ENCODE measurements at places on chromosomes 3 and 15.

GRCh38 chr15:97691799-97692198 lies 268.7 kb upstream of the ARRDC4 start:
- DNase-seq, result no peak

GRCh38 chr15:90174140-90174875 lies 26.8 kb upstream of the SEMA4B start:
- no peak for DNase-seq

DNA sequence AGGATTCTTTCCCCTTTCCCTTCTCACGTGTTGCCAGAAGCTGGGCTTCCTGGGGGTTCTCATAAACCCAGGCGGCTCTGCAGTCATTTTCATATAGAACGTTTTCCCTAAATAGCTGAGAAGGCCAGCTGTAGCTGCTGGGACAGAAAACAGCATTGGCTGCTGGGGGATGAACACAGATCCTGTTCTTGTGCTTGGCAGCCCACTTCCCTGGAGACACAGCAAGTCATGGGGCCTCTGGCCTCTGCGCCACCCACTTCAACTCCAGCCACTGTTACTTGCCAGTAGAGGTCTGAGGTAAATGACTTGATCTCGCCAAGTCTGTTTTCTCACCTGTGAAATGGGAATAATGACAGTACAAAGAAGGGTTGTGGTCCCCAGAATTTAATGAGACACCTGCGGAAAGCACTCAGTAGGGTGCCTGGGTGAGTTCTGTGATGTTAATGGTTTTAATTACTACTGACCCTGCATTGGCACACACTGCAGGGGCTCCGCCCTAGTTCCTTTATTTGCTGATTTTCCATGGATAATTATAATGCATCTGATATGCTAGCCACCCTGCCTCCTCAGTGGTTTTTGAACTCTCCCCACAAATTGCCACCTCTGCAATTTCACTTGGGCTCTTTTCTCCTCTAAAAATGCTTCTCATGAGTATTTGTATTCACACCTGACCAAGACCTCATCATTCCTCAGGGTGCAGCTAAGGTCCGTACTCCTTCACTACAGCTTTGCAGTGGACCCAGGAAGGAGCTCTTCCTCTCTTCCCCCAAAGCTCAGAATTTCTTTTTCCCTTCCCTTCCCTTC lies 274.7 kb downstream of the RPLP1 start:
- DNase-seq, result no peak

- DNase-seq, result no peak
These were observed 28.5 kb downstream of the EFCAB12 start for GRCh38 chr3:129399895-129400357.

- DNase-seq, result no peak
These were observed 35.8 kb downstream of the MYH15 start for GRCh38 chr3:108474581-108474980.

DNA sequence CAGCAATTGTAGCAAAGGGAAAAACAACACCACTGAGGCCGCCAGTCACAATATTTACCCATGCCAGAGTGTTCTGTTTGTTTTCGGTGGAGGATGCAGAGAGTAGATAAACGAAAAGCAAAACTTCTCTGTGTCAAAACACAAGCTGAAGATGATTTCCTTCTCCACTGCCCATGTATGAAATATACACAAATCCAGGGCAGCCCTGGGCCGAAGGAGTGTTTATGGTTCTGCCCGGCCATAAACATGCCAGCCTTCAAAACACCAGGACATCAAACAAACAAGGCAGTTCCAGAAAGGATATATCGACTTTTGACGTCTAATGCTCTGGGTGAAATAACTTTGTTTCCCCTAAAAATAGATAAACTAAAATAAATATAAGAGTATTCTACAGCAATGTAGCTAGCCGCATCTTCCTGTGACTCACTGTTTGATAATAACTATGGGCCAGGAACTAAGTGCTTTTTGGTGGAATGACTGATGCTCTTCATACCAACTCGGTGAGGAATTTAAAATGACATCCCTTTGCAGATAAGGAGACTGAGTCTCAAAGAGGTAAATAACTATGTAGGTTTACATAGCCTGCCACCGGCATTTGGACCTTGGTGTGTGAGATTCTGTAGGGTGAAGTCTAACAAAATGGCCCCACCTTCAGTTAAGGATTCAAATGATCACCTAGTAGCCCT lies 82.8 kb downstream of the MAGI1 start:
- no peak for DNase-seq

DNA sequence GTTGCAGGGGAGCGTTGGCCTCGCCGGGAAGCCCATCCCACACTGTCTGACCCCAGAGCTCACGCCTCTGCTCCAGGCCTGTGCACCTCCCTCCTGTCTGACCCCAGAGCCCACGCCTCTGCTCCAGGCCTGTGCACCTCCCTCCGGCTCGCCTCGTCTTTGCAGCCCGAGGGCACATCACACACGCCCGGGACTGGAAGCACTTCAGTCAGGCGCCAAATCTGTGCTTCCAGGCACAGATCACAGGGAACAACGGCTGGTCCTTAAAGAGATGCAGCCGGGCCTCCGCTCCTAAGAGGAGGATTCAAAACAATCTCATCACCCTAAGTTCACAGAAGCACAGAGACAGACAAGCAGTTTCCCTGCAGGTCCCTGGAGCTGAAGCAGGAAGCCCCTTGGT lies 103.0 kb upstream of the RPL32 start:
- DNase-seq, result no peak

DNA sequence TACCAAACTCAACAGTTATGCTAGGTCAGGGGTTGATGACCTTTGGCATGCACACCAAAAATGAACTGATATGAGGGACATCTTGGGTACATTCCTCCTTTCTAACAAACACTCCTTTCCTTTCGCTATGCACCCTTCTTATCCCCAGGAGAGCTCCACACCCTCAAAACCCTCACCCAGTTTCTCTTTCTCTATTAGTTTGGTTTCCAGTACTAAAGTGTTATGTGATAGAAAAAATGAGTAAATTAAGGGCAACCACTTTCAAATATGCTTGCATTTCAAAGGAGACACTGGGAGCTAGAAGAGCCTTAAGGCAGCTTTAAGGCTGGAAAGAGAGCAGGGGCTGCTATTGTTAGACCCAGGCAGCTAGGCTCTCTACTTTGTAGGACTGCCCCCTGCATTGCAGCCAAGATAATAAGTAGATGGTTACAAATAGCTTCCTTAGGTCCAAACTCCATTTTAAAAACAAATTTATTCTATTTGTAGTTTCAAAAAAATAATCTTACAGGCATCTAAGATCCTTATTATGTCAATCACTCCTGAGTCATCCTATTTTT lies 244.3 kb downstream of the ZIC1 start:
- no peak for DNase-seq

DNA sequence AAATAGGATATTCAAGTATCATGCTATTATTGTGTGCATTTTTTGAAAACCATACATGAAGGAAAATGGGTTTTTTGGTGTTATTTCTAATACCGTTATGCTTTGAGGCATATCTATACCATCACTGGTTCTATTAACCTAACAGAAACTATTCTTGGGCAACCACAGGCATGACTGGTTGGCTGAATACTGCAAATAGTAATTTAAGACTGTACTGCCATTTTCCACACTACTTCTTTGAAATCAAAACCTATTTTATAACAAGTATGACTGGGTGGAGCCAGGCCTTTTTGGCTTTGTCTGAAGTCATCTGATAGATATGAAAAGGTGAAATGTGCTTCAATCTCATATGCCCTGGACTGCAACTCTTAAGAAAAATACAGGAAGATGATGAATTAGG lies 115.1 kb downstream of the ULK4 start:
- no peak for DNase-seq

DNA sequence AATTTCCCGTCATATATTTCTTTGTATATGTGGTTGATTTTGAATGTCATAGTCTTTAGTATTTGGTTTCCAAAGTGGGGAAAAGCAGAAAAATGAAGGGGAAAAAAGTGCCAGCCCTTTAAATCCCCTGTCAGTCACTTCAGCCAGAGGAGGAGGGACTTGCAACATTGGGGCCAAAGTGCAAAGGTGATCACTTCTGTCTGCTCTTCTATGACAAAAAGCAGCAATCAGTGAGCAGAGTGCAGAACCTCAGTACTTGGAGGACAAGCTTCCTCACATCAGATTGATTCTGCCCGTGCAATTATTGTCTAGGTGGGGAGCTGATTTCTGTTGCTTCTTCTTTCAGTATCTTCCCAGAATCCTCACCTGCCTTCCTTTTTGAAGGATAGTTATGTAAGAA lies 60.0 kb downstream of the STT3B start:
- DNase-seq, result peak; percentile 32

- no peak for DNase-seq
These were observed 15.6 kb upstream of the CTXND1 start for GRCh38 chr15:80267658-80268057.

GRCh38 chr15:98694161-98694560 lies 45.8 kb downstream of the IGF1R start:
- DNase-seq, result no peak

DNA sequence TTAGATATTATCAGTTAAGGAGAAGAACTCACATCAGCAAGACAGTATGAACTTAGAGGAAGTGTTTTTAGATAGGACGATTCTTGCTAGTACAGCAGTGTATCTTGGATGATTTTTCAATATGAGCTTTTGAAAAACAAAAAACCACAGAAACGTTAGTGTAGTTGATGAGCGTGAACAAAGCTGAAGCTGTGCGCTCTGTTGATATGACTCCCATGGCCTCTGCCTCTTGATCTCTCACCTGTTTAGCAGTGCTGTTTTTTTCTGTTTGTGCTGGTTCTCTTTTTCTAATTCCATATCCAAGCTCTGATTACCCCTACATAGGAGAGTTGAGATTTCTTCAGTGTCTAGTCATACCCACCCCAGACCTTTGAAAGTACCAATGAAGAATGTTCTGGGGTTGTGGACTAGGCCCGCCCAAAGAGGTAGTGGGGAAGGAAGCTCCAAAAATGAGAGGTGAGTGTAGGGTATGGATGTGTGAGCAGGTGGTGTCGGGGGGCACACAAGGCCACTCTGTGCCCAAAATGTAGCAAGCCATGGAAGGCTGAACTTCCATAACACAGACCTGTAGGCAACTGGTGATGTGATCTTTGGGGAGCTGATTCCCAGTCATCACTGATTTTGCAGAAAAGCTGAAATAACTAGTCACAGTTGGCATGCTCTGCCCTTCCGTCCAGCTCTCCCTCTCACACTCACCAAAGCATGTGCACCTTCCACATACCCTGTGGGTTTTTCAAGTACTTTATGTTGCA lies 20.0 kb upstream of the CMTM7 start:
- DNase-seq, result no peak

DNA sequence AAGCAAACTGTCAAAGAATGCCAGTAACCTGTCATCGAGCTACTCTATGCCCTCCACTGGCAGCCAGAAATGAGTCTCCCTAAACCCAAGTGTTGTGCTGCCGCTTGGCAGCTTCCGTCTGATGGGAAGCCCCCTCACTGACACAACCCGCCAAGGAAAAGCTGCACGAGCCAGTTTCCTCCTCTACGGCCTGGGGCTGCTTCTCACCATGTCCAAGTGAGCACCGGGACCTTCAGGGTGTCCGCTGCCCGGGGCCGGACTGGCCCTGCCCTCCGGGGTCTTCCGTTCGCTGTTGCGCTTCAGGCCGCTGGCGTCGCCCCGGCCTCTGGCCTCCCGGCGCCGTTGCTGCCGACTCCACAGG lies 490 bp downstream of the TOMM70 start:
- no peak for DNase-seq

DNA sequence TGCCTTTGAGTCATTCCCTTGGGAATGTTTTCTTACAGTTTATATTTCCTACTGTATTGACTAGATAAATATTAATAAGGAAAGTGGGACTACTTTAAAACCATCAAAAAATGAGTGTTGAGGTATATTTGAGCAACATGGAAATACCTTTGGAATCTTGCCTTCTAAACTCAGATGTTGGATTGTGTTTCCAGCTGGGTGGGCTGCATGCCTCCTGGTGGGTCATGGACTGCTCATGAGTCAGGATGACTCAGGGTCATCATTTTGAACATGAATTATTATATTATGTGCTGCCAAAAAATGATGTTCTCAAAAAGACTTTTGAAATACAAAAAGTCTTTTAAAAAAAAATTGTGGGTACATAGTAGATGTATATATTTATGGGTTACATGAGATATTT lies 41.1 kb upstream of the APH1B start:
- no peak for DNase-seq

DNA sequence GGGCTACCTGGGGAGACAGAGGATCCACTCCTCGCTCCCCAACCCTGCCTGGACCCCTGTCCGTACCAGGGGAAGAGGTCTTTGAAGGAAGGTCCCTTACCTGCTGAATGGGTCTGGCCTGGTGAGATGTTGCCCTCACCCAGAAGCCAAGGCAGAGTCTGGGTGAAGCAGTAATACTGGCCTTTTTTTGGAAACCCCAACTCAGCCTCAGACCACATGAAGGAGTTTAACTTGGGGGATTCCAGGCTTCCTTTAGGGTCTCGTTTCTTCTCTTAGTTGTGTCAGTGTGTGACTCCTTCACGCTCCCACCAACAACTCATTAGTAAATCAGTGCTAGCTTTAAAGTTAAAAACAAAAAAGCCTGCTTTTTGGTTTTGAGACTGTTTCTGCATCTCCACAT lies 45.6 kb downstream of the RTP1 start:
- DNase-seq, result no peak

DNA sequence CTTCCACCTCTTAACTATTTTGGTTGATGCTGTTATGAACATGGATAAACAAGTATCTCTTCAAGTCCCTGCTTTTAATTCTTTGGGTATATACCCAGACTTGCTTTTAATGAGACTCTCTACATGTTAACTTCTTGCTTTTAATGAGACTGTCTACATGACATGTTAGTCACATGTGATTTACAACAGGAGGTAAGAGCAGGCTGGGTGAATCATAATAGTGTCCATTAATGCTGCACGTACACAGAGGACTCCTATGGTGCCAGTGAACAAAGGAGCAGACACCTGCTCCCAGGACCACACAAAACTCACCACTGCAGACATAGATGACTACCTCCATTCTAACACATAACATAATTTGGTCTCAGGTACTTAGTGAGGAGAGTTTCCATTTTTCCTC lies 273.4 kb upstream of the NSMCE3 start:
- no peak for DNase-seq

DNA sequence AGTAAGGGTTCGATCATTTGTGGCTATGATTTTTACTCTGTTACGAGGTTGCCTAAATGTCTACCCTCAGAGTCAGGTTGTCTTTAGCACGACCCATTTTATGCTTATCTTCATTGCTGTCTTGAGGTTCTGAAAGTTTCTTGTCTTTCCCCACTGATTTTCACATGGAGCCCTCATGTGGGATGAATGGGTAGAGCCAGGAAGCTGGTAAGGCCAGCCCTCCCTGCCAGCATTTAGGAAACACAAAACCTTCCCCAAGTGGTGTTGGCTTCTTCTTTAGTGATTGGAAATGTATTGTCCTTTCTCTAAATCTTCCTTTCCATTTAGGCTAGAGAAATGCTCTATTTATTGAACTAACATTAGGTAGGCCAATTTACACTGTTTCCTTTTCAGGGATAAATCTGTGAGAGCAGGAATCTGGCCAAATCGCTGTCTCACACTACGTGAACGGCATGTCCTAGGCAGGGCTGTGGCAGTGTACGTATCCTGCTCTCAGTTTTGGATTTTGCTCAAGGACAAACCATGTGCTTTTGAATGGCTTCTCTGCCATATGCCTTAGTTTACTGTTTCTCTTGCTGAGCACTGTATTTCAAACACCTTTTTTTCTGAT lies 43.7 kb downstream of the MYZAP start:
- no peak for DNase-seq

- DNase-seq, result no peak
These were observed 27.2 kb downstream of the AQR start for GRCh38 chr15:34942363-34942762.
